ENCODE measurements at places on chromosomes 2 and 18. TPM values are rescaled to one million over a fixed set of nuclear protein-coding genes. Genes with fewer than 3 reads are reported as not detected.

DNA sequence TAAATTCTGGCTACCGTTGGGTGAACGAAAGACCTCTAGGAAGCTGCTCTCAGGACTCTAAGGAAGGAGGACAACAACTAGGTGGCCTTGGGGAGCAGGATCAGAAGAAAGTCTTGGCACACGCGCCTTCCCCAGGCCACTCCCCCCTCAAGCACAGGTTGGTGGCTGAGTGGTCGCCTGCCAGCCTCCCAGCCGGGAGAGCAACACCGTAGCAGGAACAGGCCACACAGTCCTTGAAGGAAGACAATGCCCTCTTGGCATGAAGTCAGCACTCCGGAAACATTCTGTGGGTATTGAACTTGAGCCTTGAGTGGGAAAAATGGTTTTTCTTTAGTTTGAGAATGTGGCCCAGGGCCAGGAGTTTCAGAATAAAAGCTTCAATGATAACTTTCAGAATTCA is 87.4 kb upstream of the AGAP1 start:
- DNase-seq: no peak

DNA sequence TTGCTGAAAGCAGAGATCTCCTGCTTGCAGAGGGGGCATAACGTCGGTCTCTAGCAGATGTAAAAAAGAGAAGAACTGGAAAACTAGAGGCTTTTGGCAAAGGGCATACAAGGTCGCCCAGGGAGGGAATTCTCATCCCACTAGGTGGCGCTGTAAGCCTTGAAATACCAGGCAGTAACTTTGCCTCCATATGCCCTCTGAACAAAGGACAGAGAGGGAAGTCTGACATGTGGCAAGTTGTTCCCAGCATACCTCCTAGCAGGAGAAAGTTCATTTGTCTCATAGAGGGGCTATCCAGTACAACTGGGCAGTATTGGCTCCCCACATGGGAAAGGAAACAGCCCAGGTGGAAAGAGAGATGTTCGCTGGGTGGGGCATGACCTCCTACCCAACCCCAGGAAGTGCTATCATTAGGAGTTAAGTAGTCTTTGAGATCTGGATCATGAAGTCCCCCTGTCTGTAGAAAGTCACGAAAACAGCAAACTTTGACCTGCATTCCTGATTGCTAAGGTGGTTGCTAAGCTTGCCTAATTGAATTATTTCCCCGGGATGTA is 39.9 kb downstream of the STK17B start:
- peak; percentile 69 for DNase-seq

- DNase-seq: no peak
These were observed 43.7 kb upstream of the SEMA4C start for GRCh38 chr2:96913398-96914202.

The VAMP8 gene
- total RNA-seq: 6.0 TPM

- DNase-seq: no peak
These were observed 7.0 kb upstream of the TNS1 start for GRCh38 chr2:218009765-218010139.

GRCh38 chr2:200966770-200967169 is 3.3 kb upstream of the ORC2 start:
- peak; percentile 76 for DNase-seq

The UGT1A8 gene
- 15.1 TPM for total RNA-seq

The PTPRN gene
- total RNA-seq: 0.21 TPM

DNA sequence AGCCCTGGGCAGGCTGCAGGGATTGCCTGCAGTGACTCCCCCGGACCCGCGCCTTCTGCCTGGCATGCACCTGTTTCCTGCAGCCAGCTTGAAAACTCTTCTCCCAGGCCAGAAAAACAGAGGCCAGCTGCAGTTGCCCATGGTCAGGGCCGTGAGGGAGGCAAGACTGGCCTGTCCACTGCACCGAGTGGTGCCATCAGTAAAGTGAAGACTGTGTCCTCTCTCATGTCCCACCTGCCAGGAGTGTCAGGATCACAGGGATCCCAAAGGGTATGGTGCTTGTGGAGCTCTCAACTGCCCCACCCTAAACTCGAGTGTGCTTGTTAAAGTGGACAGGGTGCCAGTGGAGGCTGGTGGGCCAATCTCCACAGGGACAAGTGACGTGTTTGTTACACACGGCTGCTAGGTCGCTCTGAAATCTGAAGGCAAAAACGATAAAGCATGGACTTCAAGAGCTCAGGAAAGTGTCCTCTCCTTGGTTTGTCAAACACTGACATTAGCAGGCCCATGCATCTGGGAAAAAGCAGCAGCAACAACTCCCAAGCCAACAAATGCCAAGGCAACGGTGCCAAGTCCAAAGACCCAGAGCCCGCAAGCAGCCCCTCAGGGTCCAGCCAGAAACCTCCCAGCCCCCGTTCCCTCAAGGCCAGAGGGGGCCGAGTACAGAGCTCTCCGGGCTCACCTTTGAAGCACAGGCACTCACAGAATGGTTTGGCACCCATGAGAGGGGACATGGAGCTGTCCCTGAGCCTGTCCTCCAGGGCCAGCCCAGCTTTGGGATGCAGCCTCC is 213.2 kb downstream of the HDAC4 start:
- no peak for DNase-seq

The IFIH1 gene
- total RNA-seq: 10.6 TPM

- DNase-seq: peak; percentile 4
These were observed 36.9 kb upstream of the MEX3C start for GRCh38 chr18:51234117-51235008.

- peak; percentile 43 for DNase-seq
These were observed 205 bp downstream of the TET3 start for GRCh38 chr2:73984922-73985307.

- no peak for DNase-seq
These were observed 18.0 kb upstream of the ESPNL start for GRCh38 chr2:238082151-238082550.

The CTAGE1 gene
- not detected for total RNA-seq

The UGT1A6 gene
- 1.1 TPM for total RNA-seq

DNA sequence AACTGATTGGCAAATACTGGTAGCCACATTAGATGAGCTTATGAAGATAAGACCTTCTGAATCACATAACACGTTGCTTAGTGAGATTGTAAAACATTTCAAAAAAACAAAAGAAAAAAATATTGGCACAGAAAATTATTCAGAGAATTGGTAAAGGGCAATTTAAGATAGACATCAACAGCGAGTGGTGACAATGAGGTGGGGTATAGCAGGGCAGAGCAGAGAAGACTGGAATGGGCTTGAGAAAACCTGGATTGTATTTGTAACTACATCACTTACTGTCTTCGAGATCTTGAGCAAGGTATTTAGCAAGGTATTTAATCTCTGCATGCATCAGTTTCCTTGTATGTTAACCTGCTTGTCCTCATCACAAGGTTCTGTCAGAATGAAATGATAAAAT is 313.0 kb upstream of the MEIS1 start:
- DNase-seq: no peak

DNA sequence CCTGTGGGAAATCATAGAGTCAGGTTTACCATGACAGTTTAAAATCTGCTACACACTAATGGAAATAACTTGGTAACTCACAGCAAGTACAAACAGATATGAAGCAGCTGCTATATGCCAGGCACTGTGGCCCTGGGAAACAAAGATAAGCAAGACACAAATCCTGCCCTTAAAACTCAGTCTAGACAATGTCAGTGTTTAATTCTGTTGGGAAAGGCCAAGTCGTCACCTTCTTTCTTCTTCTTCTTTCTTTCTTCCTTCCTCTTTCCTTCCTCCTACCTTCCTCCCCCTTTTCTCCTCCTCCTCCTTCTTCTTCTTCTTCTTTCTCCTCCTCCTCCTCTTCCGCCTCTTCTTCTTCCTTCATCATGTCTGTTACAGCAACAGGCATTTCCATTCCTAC is 26.8 kb downstream of the PLEK start:
- DNase-seq: no peak

GRCh38 chr2:21774691-21775368 is 651.1 kb downstream of the TDRD15 start:
- no peak for DNase-seq

DNA sequence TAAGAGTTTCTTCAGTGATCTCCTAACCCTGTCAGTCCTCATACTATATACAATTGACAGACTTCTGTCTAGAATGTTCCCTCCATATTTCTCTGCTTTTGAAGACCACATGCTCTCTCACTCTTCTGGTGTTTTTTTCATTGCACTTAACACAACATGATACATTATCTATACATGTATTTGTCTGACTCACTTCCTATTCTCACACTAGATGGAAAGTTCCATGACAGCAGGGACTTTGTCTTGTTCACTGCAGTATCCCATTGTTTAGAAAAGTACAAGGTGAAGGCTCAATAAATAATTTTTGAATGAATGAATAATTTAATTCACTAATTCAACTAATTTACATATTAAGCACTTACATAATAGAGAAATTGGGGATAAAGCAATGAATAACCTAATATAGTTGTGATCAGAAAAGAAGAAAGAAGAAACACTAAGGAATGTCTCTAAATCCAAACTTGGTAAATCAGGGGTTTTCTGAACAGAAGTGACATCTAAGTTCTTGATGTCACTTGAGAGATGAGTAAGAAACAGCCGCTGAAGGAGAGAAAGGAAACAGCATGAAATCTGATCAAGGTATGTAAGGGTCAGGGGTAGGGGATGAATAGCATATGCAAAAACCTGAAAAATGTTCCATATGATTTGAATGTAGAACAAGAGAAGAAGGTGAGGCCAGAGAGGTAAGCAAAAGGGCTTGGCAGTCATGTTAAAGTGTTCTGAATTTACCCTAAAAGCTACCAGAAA is 42.4 kb downstream of the MBD2 start:
- DNase-seq: peak; percentile 1

The TMEM198 gene
- total RNA-seq: 2.4 TPM

DNA sequence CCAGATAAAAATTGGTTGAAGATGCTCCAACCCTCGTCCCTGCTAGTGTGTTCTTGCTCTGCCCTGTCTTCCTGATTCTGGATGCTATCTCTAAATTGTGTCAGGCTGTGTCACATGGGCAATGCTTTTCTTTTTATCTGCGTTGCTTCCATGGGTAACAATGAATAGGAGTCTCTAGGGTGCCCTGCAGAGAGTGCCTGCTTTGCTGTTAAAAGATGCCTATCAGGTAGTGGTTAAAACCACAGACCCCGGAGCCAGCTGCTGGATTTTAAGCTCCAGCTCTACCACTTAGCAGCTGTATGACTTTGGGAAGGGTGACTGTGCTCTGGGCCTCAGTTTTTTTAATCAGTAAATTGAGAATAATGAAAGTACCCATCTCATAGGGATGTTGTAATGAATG is 340.3 kb downstream of the PLCL1 start:
- no peak for DNase-seq

- DNase-seq: no peak
These were observed 11.8 kb downstream of the CHRNA1 start for GRCh38 chr2:174752403-174753037.

GRCh38 chr2:20067992-20068584 is 16.7 kb upstream of the LAPTM4A start:
- peak; percentile 61 for DNase-seq

DNA sequence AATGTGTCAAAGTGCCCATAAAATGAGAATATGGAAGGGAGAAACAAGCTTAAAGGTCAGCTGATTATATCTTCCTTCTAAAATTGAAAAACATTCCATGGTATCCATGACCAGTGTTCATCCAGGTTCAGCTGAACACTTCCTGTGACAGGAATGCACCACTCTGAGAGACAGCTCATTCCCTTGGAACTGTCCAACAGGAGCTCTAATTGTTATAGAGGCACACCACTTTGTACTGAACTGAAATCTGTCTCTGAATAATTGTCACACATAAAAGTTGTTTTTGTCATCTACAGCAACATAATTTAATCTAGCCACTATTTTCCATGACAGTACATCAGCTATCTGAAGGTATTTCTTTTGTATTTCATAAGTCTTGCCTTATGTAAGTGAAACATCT is 195.9 kb upstream of the ZNF804A start:
- DNase-seq: no peak

GRCh38 chr2:184444623-184445223 is 153.6 kb upstream of the ZNF804A start:
- no peak for DNase-seq

Data from Daoy (cell line).